IPS DF 19.7 (cell line): ENCODE measurements at places on chromosomes 3 and 15.

DNA sequence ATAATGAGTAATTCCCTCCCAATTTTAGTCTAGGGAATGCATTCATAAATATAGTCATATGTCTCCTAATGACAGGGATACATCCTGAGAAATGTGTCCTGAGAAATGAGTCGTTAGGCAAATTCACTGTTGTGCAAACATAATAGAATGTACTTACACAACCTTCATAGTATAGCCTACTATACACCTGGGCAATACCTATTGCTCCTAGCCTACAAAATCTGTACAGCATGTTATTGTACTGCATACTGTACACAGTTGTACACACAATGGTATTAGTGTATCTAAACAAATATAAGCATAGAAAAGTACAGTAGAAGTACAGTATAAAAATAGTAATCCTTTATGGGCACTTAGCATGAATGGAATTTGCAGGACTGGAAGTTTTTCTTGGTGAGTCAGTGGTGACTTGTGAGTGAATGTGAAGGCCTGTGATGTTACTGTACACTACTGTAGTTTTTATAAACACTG is 6.6 kb downstream of the DTWD1 start:
- DNase-seq: no peak

DNA sequence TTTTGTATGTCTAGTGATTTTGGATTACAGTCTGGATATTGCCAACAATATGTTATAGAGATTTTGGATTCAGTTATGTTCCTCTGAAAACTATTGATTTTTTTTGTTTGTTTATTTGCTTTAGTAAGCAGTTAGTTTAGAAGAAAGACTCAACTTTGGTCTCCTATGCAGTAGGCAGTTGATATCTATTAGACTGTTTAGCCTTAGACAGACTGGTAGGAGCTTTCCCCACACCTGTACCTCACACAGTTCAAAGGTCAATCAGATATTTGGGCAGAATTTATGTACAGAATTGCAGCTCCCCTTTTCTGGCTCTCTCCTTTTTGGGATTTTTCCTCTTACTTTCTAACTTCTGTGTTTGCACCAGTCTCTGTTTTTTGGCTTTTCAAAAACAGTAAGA is 42.3 kb downstream of the IL20RB start:
- DNase-seq: no peak

DNA sequence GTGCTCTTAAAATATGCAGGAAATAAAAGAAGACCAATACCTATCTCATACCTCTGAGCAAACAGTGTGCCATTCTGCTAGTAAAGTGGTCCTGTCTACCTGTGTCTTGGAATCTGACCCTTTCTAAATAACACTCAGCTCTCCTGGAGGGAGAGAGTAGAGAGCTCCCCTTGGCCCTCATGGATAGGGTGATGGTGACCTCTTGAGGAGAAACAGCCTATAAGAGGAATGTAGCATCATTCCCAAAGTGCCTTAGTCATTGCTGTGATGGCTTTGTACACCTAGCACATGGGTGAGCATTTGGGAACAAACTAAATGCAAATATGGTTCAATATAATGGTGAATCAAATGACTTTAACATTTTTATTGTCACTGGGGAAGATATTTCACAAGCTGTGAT is 10.0 kb downstream of the SNTN start:
- DNase-seq: peak; percentile 28

- no peak for DNase-seq
Observed at GRCh38 chr3:46214751-46215352, 6.7 kb upstream of the CCR1 start.

DNA sequence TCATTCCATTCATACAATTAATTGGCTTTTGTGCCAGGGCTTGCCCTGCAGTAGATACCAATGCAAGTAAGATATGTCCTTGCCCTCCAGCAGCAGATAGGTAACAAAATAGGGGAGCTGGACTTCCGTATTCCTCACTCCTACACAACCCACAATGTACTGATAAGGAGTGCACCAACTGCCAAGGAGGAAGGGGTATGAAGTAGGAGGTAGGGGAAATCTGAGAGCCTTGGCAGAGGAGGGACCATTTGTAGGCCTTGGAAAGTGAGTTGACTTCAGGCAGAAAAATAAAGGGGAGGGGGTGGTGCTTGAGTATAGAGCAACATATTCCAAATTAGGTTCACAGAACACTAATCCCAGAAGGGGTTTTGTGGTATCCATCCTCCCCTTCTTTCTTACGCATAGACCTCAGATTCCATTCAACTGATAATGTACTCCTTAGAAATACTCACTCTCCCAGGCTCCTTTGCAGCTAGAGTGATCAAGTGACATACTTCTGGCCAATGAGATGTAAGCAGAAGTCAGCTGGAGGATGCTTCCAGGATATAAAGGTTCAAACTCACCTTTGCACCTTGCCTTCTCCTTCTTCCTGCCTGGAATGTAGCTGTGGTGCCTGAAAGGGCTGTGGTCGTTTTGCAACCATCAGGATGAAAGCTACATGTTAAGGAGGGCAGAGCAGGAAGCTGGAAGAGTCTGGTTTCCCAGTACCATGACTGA is 127.1 kb upstream of the SMAD3 start:
- no peak for DNase-seq

- no peak for DNase-seq
Observed at GRCh38 chr3:128971421-128972100, 22.3 kb downstream of the CFAP92 start.

GRCh38 chr15:47553947-47554346 is 163.4 kb upstream of the SEMA6D start:
- DNase-seq: no peak

GRCh38 chr3:69809076-69809835 is 70.0 kb downstream of the MITF start:
- no peak for DNase-seq

- peak; percentile 88 for DNase-seq
Observed at GRCh38 chr3:14329116-14329830, 73.1 kb upstream of the SLC6A6 start.

DNA sequence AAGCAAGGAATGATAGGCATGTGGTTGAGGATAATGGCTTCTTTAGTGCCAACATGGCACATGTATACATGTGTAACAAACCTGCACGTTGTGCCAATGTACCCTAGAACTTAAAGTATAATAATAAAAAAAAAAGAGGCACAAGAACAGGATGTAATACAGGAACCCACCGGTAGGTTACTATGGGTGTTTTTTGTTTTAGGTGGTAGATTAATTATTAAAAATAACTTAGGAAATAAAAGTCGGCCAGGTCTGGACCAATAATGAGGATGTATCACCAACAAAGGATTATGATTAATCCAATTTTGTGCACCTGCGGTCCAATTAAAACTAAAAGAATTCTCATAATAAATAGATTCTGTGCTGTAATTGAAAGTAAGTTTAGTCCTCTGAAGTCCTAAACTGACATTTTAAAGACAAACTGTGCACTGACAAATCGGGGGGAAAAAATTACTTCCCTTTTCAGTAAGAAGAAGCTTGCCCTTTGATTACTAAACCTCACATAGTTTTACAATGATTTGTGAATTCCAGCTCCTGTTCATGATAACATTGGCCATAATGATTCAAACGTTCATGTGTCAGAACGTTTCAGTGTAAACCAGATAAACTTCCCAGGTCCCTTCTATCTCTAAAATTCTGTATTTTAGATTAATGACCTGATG is 62.2 kb downstream of the CASR start:
- no peak for DNase-seq

DNA sequence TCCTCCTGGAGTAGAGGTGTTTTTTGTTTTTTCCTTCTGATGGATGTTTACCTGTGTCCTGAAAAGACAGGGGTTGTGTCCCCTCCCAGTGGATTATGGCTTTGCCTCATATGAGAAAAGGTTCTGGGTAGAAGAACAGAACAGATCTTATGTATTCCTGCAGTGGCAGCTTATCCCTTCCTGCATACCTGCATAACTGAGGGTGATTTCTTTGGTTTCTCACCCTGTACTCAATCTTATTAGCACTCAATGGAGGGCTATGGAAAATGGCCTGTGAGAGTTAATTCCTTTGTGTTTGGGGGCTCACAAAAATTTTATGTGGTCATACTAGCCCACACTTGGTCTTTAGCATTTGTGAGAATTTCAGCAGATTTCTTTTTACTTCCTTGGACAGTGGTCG is 482.0 kb upstream of the ONECUT1 start:
- no peak for DNase-seq

DNA sequence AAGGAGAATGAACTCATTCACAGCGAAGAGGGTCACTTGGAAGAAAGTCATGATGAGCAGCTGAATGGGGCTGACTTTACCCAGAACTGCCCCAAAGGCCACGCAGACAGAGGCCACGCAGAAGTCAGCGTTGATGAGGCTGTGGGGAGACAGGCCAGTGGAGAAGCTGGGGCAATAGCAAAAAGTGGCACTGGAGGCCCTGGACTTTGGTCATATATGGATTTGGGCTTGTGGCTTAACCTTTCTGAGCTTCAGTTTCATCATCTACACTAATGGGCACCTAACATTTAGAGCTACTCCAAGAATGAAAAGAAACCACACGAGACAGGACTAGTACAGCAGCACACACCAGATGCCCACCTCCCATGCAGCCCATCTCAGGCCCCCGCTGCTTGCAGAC is 13.3 kb downstream of the RHCG start:
- DNase-seq: no peak
